ENCODE measurements at places on chromosomes 11 and 22. TPM values are rescaled to one million over a fixed set of nuclear protein-coding genes. Genes with fewer than 3 reads are reported as not detected.

The SLC22A25 gene
- total RNA-seq = not detected

The OR2D2 gene
- total RNA-seq = not detected

DNA sequence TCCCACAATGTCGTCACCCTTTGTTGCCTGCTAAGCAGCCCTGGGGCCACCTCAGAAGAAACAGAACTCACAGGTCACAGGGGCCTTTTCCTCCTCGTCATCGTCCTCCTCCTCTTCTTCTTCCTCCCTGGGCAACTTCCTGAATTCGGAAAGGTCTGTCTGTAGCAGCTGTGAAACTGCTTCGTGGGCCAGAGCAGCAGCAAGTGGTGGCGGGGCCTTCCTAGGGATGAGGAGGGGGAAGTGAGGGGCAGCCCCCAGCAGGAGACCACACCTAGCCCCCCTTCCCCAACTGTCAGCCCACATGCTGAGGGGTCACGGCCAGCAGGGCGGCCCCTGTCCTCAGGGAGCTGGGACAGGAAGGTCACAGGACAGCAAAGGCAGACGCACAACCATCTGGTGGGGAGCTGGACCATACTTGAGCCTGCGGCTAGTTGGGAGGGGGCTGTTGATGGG lies 13.2 kb downstream of the PPM1F start:
- no peaks in the 10 kb centered on the region for H3K27me3 ChIP-seq
- H3K4me3 ChIP-seq = no peak overlapping the region
- no peak for DNase-seq
- no peaks in the 10 kb centered on the region for H3K4me1 ChIP-seq
- no peak overlapping the region for H3K27ac ChIP-seq
- H3K36me3 ChIP-seq = no peaks in the 10 kb centered on the region

DNA sequence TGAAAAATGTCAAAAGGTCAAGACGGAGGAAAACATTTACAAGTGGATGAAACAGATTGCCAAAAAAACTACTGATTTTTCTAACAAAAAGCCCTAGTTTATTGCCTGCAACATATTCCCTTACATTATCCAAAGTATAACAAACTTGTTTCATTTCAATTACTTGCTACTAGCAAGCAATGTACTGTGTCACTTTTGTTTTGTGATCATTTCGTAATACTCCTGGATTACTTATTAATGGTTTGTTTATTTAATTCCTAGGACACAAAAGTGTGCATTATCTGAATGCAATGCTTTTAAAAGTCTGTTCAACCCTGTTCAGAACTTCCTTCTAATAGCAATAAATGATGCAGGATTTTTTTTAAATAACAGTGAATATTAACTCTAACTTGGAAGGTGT lies 50.9 kb downstream of the CCDC34 start:
- H3K27me3 ChIP-seq = no peaks in the 10 kb centered on the region
- H3K4me1 ChIP-seq = no peaks in the 10 kb centered on the region
- no peak overlapping the region for H3K27ac ChIP-seq
- no peaks in the 10 kb centered on the region for H3K36me3 ChIP-seq
- no peak for DNase-seq
- no peak overlapping the region for H3K4me3 ChIP-seq

DNA sequence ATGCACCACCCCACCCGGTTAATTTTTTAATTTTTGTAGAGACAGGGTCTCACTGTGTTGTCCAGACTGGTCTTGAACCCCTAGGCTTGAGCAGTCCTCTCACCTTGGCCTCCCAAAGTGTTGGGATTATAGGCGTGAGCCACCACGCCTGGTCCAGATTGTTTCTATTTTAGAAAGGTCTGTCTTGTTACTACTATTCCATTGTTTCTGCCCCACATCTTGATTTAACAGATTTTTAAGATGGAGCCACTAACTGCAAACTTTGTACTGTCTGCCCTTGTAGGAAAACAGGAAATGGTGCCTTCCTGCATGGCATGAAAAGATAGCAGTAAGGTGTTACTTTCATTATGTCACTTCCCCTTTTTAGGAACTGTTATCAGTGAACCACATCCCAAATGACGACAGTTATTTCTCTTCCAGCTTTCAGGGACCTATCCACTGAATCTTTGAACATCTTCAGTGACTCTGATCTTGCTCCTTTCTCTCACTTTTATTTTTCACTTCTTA lies 23.2 kb downstream of the TAF1D start:
- no peaks in the 10 kb centered on the region for H3K4me1 ChIP-seq
- H3K27ac ChIP-seq = no peak overlapping the region
- no peaks in the 10 kb centered on the region for H3K27me3 ChIP-seq
- no peak overlapping the region for H3K4me3 ChIP-seq
- no peak for DNase-seq
